ENCODE measurements at places on chromosomes 1 and 21. TPM values are rescaled to one million over a fixed set of nuclear protein-coding genes. Genes with fewer than 3 reads are reported as not detected.

The EVA1B gene
- total RNA-seq, result 27.2 TPM

The TAF12 gene
- total RNA-seq, result 31.6 TPM

The LRRN2 gene
- not detected for total RNA-seq

The GFI1 gene
- 0.66 TPM for total RNA-seq

The TRIM33 gene
- 42.1 TPM for total RNA-seq

The CATSPERE gene
- total RNA-seq, result not detected

The REN gene
- 1.7 TPM for total RNA-seq

The ZNF648 gene
- 0.27 TPM for total RNA-seq

The PADI2 gene
- 0.11 TPM for total RNA-seq

The CYYR1 gene
- total RNA-seq, result not detected

The OR10R2 gene
- total RNA-seq, result not detected

GRCh38 chr1:86913896-86914600 lies at the start of gene SELENOF:
TSS of gene SELENOF (minus strand) at chr1:86914126. CDS start at chr1:86914111, 15 bp downstream.
- peak within 1 kb of the TSS; percentile 99 for H3K27ac ChIP-seq
- H3K27me3 ChIP-seq, result no peaks in the 10 kb centered on the region
- H3K4me1 ChIP-seq, result peaks cover 6% of the 10 kb centered on the region
- peak; percentile 96 for DNase-seq
- peak within 1 kb of the TSS; percentile 92 for H3K4me3 ChIP-seq

- H3K27me3 ChIP-seq, result no peaks in the 10 kb centered on the region
- no peaks in the 10 kb centered on the region for H3K36me3 ChIP-seq
- H3K4me1 ChIP-seq, result no peaks in the 10 kb centered on the region
- DNase-seq, result no peak
Measured at GRCh38 chr1:97163591-97164275, 442.1 kb downstream of the PTBP2 start.

DNA sequence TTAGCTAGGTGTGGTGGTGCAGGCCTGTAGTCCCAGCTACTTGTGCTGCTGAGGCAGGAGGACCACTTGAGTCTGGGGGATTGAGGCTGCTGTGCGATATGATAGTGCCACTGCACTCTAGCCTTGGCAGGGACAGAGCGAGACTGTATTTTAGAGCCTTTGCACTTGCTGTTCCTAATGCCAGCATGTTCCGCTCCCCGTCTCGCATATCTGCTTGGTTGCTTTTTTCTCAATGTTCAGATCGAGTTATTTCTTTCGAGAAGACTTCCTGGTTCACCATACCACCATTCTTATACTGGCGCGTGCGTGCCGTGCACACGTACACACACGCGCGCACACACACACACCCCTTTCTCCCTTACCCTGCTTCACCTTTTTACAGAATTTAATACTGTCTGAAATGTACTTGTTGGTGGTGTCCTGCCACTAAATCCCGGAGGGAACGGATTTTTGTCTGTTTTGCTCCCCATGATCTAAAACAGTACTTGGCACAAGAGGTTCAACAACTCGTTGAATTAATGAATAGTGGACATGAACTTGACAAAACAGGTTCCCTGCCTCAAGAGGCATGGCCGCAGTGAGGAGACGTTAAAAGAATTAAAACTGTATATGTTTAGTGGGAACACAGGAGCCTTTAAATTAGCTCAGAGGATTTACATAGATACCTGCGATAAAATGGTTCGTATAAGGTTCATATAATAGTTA lies 1.1 kb upstream of the RPRD2 start:
- peak overlapping the region; percentile 99 for H3K27ac ChIP-seq
- DNase-seq, result peak; percentile 24
- H3K4me3 ChIP-seq, result peak overlapping the region; percentile 69
- peaks cover 8% of the 10 kb centered on the region for H3K4me1 ChIP-seq
- H3K27me3 ChIP-seq, result no peaks in the 10 kb centered on the region
- no peaks in the 10 kb centered on the region for H3K36me3 ChIP-seq

GRCh38 chr1:50681931-50682330 lies 258.7 kb upstream of the DMRTA2 start:
- peaks cover 23% of the 10 kb centered on the region for H3K36me3 ChIP-seq
- no peaks in the 10 kb centered on the region for H3K27me3 ChIP-seq
- DNase-seq, result no peak
- no peak overlapping the region for H3K27ac ChIP-seq

- no peaks in the 10 kb centered on the region for H3K36me3 ChIP-seq
- no peak overlapping the region for H3K27ac ChIP-seq
- no peak for DNase-seq
- 0 out of 3 replicates have a peak, but pooled peaks cover 2% of the 10 kb centered on the region for H3K27me3 ChIP-seq
- H3K4me1 ChIP-seq, result no peaks in the 10 kb centered on the region
- H3K4me3 ChIP-seq, result no peak overlapping the region
Measured at GRCh38 chr1:47616036-47616435, 178.2 kb downstream of the FOXD2 start.

DNA sequence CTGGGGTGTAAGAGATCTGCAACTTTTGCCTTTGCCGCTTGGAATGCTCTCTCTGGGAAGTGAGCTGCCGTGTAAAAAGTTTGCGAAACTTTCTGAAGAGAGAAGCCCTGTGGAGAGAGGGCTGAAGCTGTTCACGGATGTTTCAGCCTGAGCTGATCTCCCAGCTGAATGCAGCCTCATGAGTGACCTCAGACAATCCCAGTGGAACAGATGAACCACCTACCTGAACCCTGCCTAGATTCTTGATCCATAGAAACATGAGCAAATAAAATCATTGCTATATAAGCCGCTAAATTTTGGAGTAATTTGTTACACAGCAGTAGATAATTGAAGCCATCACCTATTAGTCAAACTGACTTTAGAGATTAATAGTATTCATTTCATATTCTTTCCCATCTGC lies 4.4 kb upstream of the ALG6 start:
- no peak overlapping the region for H3K27ac ChIP-seq
- H3K36me3 ChIP-seq, result no peaks in the 10 kb centered on the region

GRCh38 chr1:114338191-114338890 lies 172.7 kb downstream of the TRIM33 start:
- no peaks in the 10 kb centered on the region for H3K36me3 ChIP-seq
- H3K27me3 ChIP-seq, result 0 out of 2 replicates have a peak, but pooled peaks cover 5% of the 10 kb centered on the region
- no peaks in the 10 kb centered on the region for H3K4me1 ChIP-seq
- H3K4me3 ChIP-seq, result no peak overlapping the region

DNA sequence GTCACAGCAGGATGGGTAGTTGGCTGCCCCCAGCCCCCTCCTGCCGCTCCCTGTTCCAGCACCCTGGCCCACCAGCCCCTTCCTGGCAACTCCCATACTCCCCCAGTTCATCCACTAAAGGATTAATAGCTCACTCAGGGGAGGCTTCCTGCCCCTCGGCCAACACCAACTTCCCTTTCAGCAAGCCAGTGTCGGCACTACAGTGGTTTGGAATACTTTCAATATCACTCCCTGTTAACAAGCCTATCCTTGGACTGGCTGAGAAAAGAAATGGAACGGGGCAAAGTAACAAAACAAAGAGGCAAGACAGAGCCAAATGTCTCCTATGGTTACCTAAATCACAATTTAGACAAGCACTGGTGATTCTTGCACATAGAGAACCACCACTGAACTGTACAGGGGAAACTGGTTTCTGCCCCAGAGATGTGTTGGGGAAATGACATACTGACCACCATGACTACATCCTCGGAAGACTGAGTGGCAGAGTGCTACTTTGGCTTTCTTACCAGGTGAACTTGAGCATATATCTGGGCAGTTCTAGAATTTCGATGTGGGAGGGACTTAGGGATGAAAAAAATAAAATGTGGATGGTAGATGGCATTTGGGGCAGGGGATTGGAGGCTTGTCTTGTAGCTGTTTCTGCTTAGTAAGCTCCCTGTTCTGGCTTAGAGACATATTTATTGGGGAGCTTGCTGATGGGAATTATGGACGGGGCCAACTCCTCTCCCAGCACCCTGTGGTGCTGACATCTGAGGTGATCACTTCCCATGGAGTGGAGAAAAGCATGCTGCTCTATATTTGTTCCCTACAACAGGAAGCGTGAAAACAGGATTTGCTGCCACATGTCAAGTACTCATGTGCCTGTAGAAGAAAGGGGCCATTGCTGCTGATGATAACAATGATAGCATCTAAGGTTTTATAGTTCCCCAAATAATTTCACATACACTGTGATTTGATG lies 7.1 kb upstream of the CAPN2 start:
- no peak for DNase-seq
- no peaks in the 10 kb centered on the region for H3K36me3 ChIP-seq

DNA sequence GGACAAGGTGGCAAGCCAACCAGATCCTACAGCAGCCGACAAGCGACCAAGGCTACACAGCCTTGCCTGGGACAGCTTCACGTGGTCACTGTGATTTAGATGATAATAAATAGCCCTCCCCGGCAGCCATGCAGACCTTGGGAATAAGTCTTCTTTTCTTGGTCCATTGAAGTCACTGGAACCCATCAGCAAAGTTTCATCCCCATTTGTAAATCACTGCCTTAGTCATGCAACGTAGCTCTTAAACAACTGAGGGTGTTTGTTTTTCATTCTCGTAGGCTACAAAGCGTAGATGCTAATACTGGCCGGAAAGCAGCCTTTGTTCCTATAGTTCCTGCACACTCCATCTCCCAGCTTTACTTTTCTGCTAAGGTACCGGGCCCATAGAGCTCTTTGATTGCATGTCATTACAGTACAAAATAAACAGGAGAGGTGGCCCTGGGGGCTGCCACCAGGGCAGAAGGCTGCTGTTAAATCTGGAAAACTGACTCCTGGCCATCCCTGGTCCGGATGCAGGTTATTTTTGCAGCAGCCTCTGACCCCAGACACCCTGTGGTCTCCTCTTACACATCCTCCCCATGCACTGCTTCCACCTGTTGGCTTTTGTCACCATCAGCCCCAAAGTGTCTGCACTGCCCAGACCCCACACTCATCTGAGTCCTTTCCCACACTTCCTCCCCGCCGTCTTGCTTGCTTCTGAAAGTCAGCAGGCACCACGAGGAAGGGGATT lies 105.5 kb downstream of the TOMM20 start:
- no peak overlapping the region for H3K27ac ChIP-seq
- no peaks in the 10 kb centered on the region for H3K36me3 ChIP-seq
- no peak overlapping the region for H3K4me3 ChIP-seq
- no peaks in the 10 kb centered on the region for H3K27me3 ChIP-seq
- no peak for DNase-seq
- no peaks in the 10 kb centered on the region for H3K4me1 ChIP-seq

DNA sequence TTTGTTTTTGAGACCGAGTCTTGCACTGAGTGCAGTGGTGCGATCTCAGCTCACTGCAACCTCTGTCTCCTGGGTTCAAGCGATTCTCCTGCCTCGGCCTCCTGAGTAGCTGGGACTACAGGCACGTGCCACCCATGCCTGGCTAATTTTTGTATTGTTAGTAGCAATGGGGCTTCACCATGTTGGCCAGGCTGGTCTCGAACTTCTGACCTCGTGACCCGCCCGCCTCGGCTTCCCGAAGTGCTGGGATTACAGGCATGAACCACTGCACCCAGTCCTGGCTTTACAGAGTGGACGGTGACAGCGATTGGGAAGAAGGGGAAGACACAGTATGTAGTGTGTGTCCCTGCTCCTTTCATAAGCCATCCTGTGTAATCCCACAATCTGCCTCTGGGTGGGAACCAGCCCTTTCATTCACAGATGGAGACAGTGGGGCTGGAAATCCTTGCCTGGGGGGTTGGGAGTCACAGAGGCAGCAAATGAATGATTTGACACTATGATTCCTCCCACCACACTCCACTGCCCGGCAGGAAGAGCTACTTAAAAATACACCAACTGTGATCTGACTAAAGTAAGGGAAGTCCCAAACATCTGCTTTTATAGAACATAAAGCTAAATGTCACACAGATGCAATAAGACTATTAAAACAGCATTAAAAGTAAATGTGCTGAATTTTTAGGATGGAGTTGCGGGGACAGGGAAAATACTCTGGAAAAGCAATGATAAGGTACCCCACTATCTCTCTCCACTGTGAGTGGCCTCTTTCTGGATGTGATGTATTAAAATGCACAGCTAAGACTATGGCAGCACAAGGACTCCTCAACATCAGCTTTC lies 4.5 kb downstream of the PARP1 start:
- H3K27ac ChIP-seq, result no peak overlapping the region
- H3K4me1 ChIP-seq, result peaks cover 32% of the 10 kb centered on the region
- H3K4me3 ChIP-seq, result no peak overlapping the region
- peak; percentile 63 for DNase-seq
- H3K36me3 ChIP-seq, result peaks cover 65% of the 10 kb centered on the region
- H3K27me3 ChIP-seq, result no peaks in the 10 kb centered on the region

DNA sequence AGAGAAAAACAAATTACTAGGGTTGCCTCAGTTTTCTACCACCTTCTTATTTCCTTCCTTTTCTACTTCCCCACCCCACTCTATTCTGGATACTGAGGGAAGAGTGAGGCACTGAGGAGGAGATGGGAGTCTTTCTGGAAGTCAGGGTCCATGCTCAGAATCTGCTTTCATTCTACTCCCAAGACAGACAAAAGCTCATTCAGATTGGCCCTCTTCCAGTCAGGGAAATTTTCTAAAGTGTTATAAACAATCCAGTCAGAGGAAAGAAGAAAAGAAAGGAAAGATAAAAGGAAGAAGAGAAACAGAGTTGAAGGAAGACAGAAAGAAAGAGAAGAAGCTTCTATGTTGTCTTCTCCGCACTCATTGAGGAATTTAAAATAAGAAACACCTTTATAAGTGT lies 228.6 kb downstream of the COP1 start:
- no peak overlapping the region for H3K27ac ChIP-seq
- H3K4me1 ChIP-seq, result no peaks in the 10 kb centered on the region
- peaks cover 19% of the 10 kb centered on the region for H3K36me3 ChIP-seq
- no peak for DNase-seq
